Large intestine (tissue), 12 donors: ENCODE measurements at places on chromosomes 2 and 18. TPM values are rescaled to one million over a fixed set of nuclear protein-coding genes. Genes with fewer than 3 reads are reported as not detected.

DQX1 gene
- 12.9 TPM for polyA plus RNA-seq

TRABD2A gene
- polyA plus RNA-seq: 18.0 TPM

SP110 gene
- polyA plus RNA-seq: 16.5 TPM

ALPG gene
- polyA plus RNA-seq: not detected

KLHL30 gene
- 0.12 TPM for polyA plus RNA-seq

DNA sequence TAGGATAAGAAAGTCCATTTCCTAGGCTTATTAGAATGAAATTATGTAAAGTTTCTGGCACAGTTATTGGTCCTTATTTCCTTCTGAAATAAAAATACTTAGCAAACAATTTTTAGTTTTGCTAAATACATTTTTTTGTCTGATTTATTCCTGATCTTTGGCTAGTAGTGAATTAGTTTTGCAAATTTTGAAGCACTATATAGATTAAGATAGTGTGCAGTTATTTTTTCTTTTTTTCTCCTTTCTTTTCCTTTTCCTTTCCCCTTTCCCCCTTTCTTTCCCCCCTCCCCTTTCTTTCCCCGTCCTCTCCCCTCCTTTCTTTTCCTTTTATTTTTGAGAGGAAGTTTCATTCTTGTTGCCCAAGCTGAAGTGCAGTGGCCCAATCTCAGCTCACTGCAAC is 59.7 kb downstream of the BIRC6 start:
- no peak overlapping the region for H3K27ac ChIP-seq
- no peaks in the 10 kb centered on the region for H3K4me1 ChIP-seq
- H3K4me3 ChIP-seq: no peak overlapping the region

GRCh38 chr2:171225302-171225980 is 64.7 kb upstream of the TLK1 start:
- H3K27ac ChIP-seq: no peak overlapping the region
- no peaks in the 10 kb centered on the region for H3K27me3 ChIP-seq
- no peak overlapping the region for H3K4me3 ChIP-seq
- H3K4me1 ChIP-seq: no peaks in the 10 kb centered on the region
- no peak for DNase-seq
- no peaks in the 10 kb centered on the region for H3K36me3 ChIP-seq

DNA sequence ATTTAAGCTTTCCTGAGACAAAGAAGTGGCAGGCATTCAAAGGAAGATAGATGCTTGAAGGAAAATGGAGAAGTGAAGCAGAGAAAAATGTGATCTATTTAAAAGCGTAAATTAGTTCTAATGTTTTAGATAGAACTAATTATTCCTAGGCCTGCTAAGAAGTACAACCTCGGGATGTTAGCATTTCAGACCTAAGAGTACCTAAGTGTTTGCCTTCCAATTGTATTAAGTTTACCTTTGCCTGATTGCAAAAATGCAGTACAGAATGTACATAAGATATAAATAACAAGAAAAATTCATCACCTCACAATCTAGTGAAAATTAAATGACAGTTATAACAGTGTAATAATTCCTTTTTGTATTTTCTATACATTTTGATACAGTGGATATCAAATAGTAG is 71.1 kb upstream of the HNMT start:
- no peak overlapping the region for H3K4me3 ChIP-seq
- H3K27me3 ChIP-seq: no peaks in the 10 kb centered on the region
- H3K36me3 ChIP-seq: no peaks in the 10 kb centered on the region
- no peak for DNase-seq
- H3K27ac ChIP-seq: no peak overlapping the region

GRCh38 chr2:239951129-239951734 is 73.9 kb downstream of the NDUFA10 start:
- H3K4me3 ChIP-seq: no peak overlapping the region
- no peak overlapping the region for H3K27ac ChIP-seq
- DNase-seq: no peak

DNA sequence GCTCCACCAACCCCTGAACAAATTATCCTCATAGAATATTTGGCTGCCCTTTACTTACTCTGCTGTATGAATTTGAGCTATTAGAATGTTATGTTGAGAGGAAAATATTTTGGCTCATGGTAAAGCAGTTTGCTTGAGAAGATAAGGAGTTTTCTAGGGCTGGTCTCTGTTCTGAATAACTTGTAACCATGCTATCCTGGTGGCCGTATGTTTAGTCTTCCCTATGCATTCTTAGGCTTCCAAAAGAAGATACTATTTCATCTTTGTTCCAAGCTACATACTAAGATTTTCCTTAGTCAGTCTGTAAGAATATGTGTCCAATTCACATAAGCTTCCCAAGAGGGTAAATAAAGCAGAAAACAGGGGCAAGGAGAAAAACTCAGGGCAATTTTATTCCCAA is 1105.1 kb upstream of the PIK3C3 start:
- no peak overlapping the region for H3K4me3 ChIP-seq
- H3K36me3 ChIP-seq: no peaks in the 10 kb centered on the region

DNA sequence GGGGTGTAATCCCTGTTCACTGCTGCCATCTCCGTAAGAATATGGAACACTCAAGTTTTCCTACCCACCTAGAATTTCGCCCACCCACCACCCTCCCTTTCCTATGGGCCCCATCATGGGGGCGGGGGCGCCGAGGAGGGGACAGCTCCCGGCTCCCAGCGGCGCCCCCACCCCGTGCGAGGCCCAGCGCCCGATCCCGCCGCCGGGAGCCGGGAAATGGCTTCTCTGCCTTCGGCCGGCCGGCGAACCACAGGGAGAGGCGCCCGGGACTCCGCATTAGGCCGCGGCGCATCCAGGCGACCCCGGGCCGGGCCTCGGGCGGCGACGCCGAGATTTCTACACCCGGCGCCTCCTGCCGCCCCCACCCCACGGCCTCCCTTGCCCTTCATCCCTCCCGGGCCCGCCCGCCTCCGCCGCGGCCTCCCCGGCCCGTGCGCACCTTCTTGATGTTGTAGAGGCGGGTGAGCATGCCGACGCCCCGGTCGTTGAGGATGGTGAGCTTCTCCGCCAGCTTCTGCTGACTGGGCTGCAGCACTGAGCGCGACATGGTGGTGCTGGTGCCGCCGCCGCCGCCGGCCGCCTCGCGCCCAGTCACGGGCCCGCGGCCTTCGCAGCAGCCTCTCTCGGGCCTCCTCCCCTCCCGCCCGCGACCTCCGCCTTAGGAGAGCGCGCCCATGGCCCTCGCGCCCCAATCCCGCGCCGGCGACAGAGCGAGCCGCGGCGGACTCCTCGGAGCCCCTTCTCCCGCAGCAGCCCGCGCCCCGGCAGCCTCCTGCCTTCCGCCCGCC is 510 bp downstream of the NCKAP1 start:
- H3K36me3 ChIP-seq: no peaks in the 10 kb centered on the region
- H3K4me3 ChIP-seq: peak overlapping the region; percentile 72
- peak; percentile 86 for DNase-seq
- H3K27me3 ChIP-seq: no peaks in the 10 kb centered on the region
- peak overlapping the region; percentile 87 for H3K27ac ChIP-seq

GRCh38 chr2:11679486-11680181 is 9.6 kb upstream of the NTSR2 start:
- peaks cover 18% of the 10 kb centered on the region for H3K4me1 ChIP-seq
- H3K27ac ChIP-seq: no peak overlapping the region
- DNase-seq: no peak
- H3K27me3 ChIP-seq: peaks cover 54% of the 10 kb centered on the region
- no peaks in the 10 kb centered on the region for H3K36me3 ChIP-seq
- H3K4me3 ChIP-seq: no peak overlapping the region

GRCh38 chr2:62971936-62972335 is 78.7 kb upstream of the OTX1 start:
- no peak for DNase-seq
- H3K27me3 ChIP-seq: no peaks in the 10 kb centered on the region
- no peak overlapping the region for H3K27ac ChIP-seq
- no peak overlapping the region for H3K4me3 ChIP-seq

- DNase-seq: no peak
- peaks cover 13% of the 10 kb centered on the region for H3K27me3 ChIP-seq
- H3K4me3 ChIP-seq: no peak overlapping the region
- H3K36me3 ChIP-seq: no peaks in the 10 kb centered on the region
- H3K4me1 ChIP-seq: no peaks in the 10 kb centered on the region
- no peak overlapping the region for H3K27ac ChIP-seq
Measured at GRCh38 chr2:216590780-216591179, 42.4 kb upstream of the IGFBP2 start.
